ENCODE measurements at places on chromosomes 6 and 20.
A peak's percentile ranks its signal among the peaks of the same experiment; 100 is the strongest.

- DNase-seq, result no peak
Observed at GRCh38 chr20:45154183-45154582, 20.5 kb upstream of the PI3 start.

DNA sequence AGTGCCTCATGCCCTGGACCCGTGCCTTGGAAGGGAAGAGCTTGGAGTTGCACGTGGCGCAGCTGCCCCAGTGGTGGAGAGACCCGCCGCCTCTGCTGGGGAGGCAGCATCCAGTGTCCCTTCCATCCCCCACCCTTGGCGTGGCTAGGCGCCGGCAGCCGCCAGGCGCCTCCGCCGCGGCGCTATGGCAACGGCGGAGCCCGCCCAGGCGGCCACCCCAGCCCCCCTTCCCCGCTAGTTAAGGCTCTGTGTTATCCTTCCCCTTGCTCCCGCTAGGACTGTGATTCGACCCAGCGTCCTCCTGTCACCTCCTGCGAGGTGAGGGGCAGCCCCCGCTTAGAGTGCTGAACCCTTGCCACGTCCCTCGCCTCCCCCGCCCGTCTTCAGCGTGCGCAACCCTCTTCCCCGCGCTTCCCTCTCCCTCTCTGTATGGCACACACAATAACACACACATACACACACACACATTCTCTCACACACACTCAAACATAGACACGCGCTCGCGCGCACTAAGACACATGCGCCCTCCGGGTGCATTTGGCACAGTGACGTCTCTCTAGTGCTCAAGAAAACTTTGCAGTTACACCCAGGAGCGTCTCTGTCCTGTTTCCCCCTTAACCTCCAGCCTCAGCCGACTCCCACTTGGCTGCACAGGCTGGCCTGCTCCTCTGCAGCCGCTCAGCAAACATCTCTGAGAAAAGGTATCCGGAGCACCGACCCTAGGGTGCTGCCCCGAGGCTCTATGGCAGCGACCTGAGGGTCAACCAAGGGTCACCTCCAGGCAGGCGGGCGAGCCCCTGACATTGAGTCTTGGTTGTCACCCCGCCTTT, 8.5 kb downstream of the GRIK2 start:
- DNase-seq, result no peak

DNA sequence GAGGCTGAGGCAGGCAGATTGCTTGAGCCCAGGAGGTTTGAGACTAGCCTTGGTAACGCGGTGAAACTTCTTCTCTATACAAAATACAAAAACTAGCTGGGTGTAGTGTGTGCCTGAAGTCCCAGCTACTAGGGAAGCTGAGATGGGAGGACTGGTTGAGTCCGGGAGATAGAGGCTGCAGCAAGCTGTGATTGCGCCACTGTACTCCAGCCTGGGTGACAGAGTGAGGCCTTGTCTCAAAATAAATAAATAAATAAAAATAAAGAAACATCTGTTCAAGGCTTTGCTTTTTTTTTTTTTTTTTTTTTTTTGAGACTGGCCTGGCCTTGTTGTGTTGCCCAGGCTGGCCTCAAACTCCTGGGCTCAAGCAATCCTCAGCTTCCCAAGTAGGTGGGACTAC, 23.7 kb upstream of the SLC23A2 start:
- peak; percentile 54 for DNase-seq

GRCh38 chr6:114194362-114195026, 148.3 kb downstream of the HS3ST5 start:
- DNase-seq, result no peak

DNA sequence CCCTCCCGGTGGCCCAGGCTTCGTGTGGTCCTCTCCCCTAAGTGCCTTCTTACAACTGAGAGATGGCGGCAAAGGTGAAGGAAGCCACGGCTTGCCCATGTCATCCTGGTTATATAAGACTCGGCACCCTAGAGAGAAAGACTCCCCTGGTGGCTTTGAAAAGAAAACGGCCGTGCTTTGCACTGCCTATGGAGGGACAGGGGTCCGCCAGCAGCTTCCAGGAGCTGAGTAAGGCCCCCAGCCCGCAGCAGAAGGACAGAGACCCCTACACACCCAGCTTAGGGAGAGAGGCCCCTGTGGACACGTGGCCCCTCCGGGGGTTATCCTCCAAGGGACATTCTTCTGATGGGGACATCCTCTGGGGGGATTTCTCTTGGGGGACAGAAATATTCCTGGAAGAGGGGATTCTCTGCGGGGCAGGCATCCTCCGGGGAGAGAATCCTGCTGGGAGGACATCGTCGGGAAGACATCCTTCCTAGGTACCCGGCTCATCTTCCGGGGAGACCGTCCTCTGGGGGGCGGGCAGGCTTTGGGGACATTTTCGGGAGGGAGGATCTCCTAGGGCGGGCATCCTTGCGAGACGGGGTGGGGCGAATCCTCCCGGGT, 511 bp upstream of the OGFR start:
- no peak for DNase-seq

- no peak for DNase-seq
Observed at GRCh38 chr6:12534069-12534853, 182.3 kb upstream of the PHACTR1 start.

- DNase-seq, result no peak
Observed at GRCh38 chr6:52877168-52877567, 32.3 kb downstream of the GSTA3 start.

- no peak for DNase-seq
Observed at GRCh38 chr20:32206760-32207625, 550 bp downstream of the PLAGL2 start.

GRCh38 chr6:125741336-125741735, 8.1 kb upstream of the HEY2 start:
- no peak for DNase-seq
